LHCN-M2 (cell line): ENCODE measurements at places on chromosomes 12 and 14.

- DNase-seq = no peak
Measured at GRCh38 chr12:22037947-22038346, 8.1 kb upstream of the CMAS start.

GRCh38 chr12:2233034-2233433 lies 180.2 kb downstream of the CACNA1C start:
- DNase-seq = no peak

- DNase-seq = no peak
Measured at GRCh38 chr14:65850429-65851135, 438.1 kb downstream of the FUT8 start.

- DNase-seq = no peak
Measured at GRCh38 chr14:60276347-60276746, 27.3 kb downstream of the PPM1A start.

DNA sequence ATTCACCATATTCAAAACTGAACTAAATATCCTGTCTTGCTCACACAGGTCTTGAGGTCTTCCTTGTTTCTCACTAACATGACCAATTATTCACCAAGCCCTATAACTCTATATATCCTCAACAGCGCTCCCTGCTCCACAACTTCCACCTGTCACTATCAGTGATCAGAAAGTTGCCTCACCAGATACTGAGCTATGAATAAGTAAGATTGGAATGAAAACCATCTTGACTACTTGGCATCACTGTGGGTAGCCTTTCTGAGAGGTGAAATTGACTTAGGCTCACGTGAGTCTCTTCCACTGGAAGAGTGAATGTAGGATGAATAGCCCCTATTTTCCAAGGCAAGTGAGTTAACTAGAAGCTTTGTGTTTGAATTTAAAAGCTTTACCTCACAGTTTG lies 167.1 kb downstream of the PIK3C2G start:
- peak; percentile 81 for DNase-seq

DNA sequence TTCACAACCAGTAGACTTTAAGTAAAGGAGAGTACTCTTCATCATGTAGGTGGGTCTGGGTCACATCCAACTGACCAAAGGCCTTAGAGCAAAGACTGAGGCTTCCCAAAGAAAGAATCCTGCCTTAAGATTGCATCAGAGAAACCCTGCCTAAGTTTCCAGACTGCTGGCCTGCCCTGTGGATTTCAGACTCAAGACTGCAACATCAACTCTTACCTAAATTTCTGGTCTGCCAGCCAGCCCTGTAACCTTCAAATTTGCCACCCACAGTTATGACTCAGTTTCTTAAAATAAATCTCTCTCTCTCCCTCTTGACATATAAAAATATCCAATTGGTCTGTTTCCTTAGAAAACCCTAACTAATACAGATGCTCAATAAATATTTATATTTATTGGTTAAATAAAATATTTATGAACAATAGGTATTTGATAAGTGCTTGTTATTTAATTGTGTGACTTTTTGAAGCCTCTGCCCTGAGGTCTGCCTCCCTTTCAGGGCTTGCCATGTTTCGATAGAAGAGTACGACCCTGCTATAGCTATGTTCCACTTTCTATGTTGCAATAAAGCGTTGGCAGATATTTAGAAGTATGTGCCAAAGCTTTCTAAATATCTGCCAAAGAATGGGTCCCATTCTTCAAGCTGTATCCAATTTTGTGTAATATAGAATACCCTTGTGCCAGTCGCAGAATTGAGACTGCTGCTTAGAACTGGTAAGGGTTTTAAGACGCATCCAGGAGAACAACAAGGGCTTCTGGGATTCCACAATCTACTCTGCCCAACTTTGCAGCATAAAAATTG lies 65.7 kb downstream of the TMEM30B start:
- DNase-seq = no peak

DNA sequence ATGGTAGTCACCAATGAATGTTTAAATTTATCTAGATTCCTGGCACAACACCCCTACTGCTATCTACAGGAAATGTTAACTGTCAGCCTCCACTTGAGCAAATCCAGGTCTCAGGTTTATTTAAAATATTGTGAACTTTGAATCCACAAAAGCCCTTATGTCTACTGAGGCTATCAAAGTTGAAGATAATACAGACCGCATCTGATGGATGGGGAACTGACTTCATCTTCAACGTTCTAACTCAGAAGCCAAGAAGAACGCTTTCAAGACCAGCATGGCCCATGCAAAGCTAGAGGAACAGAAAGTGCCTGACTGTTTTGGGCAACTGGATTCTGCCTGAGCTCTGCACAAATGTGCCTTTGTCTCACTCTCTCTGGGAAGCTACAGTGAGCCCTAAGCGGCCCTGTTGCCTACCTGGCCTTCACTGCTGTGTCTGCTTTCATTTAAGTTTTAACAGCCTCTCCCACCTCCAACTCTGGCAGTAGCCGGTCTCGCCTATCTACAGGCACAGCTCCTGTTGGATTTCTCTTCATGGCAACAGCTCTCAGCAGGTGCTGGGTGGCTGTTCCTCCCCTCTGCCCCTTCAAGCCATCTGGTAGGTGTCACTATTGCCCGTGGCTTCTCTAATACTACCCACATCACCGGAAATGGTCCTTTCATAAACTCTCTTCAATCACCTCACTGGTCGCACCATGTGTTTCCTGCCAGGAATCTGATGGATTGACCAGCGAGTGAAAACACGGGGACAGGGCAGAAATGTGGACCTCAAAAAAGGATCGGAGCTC lies 112.1 kb upstream of the OVCH1 start:
- DNase-seq = no peak

GRCh38 chr14:90398315-90398839 lies 1.5 kb downstream of the CALM1 start:
- DNase-seq = no peak

DNA sequence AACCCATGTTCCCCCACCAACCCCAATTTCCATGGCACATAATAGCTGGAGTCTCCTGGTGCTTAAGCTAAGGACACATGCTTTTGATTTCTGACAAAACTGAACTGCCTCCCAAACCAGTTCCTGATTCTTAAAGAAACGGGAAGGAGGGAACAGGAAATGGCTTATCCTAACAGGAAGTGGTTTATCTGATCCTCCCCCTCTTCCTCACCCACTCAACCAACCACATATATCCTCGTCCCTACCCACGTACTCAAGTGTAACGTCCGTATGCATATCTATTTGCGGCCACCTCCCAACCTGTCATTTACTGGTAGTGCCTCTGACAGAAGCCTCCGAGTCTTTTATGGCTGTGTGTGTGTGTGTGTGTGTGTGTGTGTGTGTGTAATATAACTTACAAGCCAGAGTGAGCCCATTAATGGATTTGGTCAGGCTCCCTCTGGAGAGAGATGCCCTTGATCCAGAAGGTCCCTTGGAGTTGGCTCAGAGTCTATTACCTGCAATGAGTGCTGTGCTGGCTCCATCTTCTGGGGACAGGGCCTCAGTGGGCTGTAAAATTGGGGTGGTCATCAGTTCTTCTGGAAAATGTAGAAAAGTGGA lies 7.7 kb downstream of the DAZAP2 start:
- no peak for DNase-seq

- DNase-seq = no peak
Measured at GRCh38 chr14:99250636-99251208, 21.3 kb downstream of the BCL11B start.

DNA sequence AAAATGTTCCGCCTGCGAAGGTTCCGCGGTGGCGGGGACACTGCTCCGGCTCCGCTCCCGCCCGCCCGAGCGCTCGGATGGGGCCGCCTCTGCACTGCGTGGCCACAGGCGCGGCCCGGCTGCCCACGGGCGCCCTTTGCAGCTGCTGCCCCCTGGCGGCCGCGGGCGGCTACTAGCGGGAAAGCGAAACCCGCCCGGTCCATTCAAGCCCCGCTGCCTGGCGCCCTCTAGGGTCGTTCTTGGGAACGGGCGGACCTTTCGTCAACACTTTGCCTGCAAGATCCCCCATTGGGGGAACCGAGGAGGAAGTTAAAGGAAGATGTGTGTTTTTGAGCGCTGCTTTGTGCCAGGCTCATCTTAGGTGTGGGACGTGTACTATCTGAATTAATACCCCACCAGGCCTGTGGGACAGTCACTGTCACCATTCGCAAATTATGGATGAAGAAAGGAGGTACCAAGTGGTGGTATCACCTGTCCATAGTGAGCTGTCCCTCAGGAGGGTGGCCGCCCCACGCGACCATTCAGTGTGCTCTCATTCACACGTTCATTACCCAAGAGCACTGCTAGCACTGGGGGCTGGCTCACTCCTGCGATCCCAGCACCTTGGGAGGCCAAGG lies 19.4 kb downstream of the GPR132 start:
- peak; percentile 67 for DNase-seq

DNA sequence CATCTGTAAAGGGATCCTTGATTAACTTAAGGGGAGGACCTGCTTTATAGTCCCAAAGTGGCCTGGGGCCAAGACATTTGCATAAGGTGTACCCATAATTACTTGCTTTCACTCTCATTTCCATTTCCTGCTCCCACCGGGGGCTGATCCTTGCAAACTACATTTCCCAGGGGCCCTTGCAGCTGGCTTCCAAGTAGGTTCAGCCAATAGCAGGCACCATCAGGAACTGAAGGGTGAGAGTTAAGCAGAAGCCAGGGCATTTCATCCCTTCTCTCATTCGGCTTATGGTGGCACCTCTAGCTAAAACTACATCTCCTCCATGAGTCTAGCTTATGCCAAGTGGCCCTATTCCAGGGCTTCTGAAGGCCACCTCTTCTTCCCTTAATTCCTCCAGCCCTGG lies 88.8 kb downstream of the CCDC60 start:
- no peak for DNase-seq

DNA sequence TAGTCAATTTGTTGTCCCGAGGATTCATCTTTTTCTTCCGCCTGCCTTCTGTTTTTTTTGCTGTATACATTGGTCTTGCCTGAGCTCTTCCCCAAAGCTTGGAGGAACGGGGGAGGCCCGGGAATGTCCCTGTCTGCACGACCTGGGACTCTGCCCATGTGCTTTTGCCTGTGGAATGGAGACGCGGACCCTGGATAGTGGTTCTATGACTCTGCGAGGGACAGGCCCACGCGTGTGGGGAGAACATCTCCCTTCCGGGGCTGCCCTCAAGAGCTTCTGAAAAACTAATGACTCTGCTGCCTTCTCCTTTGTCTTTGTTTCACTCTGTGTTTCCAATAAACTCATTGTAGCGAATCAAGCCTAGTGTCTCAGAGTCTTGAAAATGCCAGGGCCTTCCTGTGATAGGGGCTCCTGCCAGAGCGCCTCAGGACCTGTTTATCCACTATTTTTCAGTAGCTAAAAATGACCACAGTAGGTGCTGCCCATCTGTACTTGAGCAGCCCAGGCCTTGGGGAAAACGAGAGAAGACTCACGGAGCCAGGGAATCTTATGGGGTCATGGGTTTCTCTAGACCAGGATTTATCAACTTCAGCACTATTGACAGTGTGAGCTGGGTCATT lies 12.3 kb downstream of the KRT83 start:
- DNase-seq = no peak

GRCh38 chr12:65232476-65233077 lies 45.9 kb upstream of the MSRB3 start:
- peak; percentile 36 for DNase-seq

DNA sequence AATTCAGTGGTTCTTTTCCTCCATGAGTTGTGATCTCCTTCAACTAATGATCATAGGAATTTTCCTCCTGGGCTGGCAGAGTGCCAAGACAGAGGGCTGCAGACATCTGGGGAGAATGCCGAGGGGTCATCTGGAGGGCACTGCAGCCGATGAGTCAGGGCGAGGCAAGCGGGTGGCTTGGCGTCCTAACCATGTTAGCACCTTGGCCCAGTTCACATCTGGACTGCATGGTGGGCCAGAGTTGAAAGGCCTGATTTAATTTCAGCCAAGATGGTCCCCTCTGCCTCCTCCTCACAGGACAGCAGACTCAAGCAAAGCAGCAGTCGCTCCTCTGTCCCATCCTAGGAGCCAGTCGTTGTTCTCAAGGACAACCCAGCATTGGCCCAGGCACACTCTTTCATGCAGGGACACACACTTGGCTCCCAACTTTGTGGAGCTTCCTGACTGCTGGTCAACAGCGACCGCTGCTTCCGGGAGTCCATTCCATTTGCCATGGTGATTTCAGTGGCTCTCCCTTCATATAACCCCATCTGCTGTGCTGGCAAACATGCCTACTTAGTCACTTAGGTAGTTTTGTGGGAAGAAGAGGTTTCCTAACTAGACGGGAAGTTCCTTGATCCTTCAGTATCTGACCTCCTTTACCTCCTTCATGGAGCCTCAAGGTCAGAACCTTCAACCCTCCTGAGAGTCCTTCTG lies 161.8 kb downstream of the TTC8 start:
- DNase-seq = peak; percentile 51

DNA sequence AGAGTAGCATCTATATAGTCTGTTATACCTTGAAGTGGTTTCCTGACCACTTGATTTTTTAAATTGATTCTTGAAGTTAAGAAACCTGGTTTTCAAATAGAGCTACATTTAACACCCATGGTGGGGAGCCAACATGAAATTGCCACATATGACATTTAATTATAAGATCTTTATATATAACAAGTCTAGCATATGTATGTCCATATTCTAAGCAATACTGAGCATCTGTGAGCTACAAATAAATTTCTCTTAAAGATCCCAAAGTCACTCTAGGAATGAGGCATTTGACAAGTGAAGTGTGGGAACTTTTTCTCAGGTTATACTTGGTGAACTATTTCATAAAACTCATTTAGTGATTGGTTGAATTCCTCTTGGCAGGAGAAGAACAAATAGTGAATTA lies 132.5 kb downstream of the RPL10L start:
- DNase-seq = no peak

GRCh38 chr14:89491711-89492381 lies 74.8 kb upstream of the FOXN3 start:
- no peak for DNase-seq

GRCh38 chr14:68283378-68284123 lies 464.0 kb downstream of the RAD51B start:
- DNase-seq = no peak

DNA sequence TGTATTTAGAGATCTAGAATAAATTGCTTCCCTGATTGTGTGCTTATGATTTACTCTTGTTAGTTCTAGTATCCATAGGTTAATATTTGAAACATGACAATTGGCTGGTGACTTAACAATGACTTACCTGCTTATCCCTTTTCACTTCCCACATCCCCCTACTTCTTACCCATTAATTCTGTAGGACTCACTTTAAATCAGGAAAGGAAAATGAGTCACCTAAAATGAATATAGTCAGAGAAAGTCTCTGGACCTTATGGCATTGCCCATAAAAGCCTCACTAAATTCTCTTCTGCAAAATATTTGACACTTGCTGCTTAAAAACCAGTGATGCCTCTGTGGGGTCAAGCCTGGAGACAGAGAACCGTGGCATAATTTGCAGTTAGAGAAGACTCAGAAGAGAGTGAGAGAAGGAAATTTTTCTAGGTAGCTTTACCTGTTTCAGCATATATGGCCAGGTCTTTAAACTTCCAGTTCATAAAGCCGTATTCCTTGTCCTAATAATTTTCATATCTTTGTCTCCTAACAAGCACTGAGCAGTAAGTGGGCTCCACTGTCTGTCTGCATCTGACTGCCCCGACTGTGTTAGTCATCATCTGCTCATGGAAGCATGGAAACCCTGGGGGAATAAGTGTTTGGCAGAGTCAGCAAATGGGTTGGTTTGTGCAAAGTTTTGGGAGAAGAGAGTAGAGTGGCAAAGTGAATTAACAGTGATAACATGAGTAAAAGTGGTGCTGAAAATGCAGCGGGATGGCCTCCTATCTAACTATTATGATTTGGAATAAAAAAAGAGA lies 294.4 kb downstream of the AKAP6 start:
- DNase-seq = peak; percentile 76

GRCh38 chr14:85572845-85573244 lies 42.9 kb downstream of the FLRT2 start:
- DNase-seq = peak; percentile 83

GRCh38 chr14:51845811-51846210 lies 14.6 kb upstream of the GNG2 start:
- DNase-seq = no peak
